Cardiac ventricle fibroblast (primary cell): ENCODE measurements at places on chromosomes 6 and 20. TPM values are rescaled to one million over a fixed set of nuclear protein-coding genes. Genes with fewer than 3 reads are reported as not detected.

Gene C20orf202
- total RNA-seq: not detected in 2 replicates

Gene HLA-DPB1
- total RNA-seq: 4.1 and 10.1 TPM in 2 replicates

Gene TULP4
- total RNA-seq: 40.4 and 54.5 TPM in 2 replicates

Gene SLC2A10
- total RNA-seq: 38.2 and 42.0 TPM in 2 replicates

Gene PGK2
- not detected in 2 replicates for total RNA-seq

Gene MAPK14
- total RNA-seq: 32.0 and 33.9 TPM in 2 replicates

Gene MEP1A
- total RNA-seq: not detected in 2 replicates

Gene EBF4
- 0.49 and 0.69 TPM in 2 replicates for total RNA-seq

Gene CRISP3
- total RNA-seq: not detected in 2 replicates

Gene CST3
- 3,122 and 3,177 TPM in 2 replicates for total RNA-seq

Gene ARFGAP1
- total RNA-seq: 53.1 and 55.0 TPM in 2 replicates

Gene AIF1
- total RNA-seq: not detected in 2 replicates

Gene CAGE1
- not detected in 2 replicates for total RNA-seq

Gene HLA-DRB5
- not detected in 2 replicates for total RNA-seq

Gene SLC18B1
- 4.9 and 6.0 TPM in 2 replicates for total RNA-seq

Gene PRRC2A
- 66.0 and 73.3 TPM in 2 replicates for total RNA-seq

Gene DNAAF9
- total RNA-seq: 10.4 and 11.2 TPM in 2 replicates

Gene CBLN4
- total RNA-seq: not detected in 2 replicates

Gene HNF4A
- total RNA-seq: not detected in 2 replicates

Gene LHFPL5
- not detected in 2 replicates for total RNA-seq

Gene TBC1D32
- total RNA-seq: 5.5 and 10.7 TPM in 2 replicates

Gene RSPH4A
- total RNA-seq: not detected in 2 replicates

Gene CD83
- total RNA-seq: 0.56 and 2.1 TPM in 2 replicates

Gene PFDN4
- total RNA-seq: 56.8 and 64.9 TPM in 2 replicates

Gene OPN5
- total RNA-seq: not detected in 2 replicates

Gene NKAIN4
- not detected in 2 replicates for total RNA-seq

Gene CAPN11
- 0.12 and 0.34 TPM in 2 replicates for total RNA-seq

Gene TNNC2
- 1.9 TPM in 1 of 2 replicates, not detected in the other for total RNA-seq

Gene C4B
- 25.2 and 46.6 TPM in 2 replicates for total RNA-seq

Gene BPIFB6
- not detected in 2 replicates for total RNA-seq

Gene FILIP1
- 0.69 and 1.1 TPM in 2 replicates for total RNA-seq

Gene SIRPB2
- not detected in 2 replicates for total RNA-seq

Gene GABRR1
- total RNA-seq: not detected in 2 replicates

Gene OPRM1
- not detected in 2 replicates for total RNA-seq

Gene ZFP57
- not detected in 2 replicates for total RNA-seq

Gene MDFI
- 2.9 and 3.1 TPM in 2 replicates for total RNA-seq

Gene HTR1E
- not detected in 2 replicates for total RNA-seq

Gene NEU1
- total RNA-seq: 36.7 and 43.2 TPM in 2 replicates

Gene COL9A1
- total RNA-seq: not detected in 2 replicates

Gene TFAP2A
- total RNA-seq: 0.56 TPM in 1 of 2 replicates, not detected in the other

Gene GNAS-AS1
- 0.49 and 0.75 TPM in 2 replicates for total RNA-seq

Gene TPD52L1
- total RNA-seq: 0.81 and 5.3 TPM in 2 replicates

Gene OR2J3
- total RNA-seq: not detected in 2 replicates

Gene PRR18
- 0.05 TPM in 1 of 2 replicates, not detected in the other for total RNA-seq
